ENCODE measurements at places on chromosomes 5 and 9.

- no peak for DNase-seq
These were observed 1.0 kb upstream of the RABL6 start for GRCh38 chr9:136806631-136807201.

DNA sequence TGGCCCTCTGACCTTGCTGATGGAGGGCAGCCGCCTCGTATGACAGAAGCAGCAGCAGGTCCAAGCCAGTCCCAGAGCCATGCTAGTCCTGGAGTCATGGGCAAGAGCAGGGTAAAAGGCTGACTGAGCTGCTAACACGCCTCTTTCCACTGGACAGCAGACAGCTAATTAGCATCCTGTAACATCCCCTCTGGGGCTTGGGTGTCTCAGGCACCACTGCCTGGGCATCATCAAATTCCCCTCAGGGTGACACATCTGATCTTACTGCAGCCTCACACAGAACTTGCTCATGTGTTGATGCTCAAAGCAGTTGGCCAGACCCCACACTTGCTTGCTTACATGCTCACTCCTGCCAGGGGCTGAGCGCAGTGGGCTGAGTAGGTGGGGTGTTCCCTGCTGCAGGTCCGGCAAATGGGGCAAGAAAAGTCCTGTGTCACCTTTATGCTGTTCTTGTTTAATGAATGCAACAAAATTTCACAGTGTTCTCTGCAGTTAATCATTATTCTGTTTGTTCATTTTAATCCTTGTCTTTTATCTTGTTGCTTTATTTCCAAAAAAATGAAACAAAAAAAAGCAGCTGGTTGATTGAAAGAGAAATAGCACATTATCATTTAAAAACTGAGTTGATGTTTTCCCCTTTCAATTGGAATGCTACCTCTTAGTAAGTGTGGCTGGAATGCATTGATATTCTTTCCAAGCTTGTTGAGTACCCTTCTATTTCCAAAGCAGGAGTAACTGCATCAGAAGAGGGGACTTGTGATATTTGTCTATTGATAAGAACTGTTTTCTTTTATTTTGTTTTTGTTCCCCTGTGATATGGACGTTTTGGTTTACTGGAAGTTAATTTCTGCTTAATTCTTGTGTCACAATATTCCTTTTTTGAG is 254.1 kb downstream of the CDH18 start:
- DNase-seq = no peak

DNA sequence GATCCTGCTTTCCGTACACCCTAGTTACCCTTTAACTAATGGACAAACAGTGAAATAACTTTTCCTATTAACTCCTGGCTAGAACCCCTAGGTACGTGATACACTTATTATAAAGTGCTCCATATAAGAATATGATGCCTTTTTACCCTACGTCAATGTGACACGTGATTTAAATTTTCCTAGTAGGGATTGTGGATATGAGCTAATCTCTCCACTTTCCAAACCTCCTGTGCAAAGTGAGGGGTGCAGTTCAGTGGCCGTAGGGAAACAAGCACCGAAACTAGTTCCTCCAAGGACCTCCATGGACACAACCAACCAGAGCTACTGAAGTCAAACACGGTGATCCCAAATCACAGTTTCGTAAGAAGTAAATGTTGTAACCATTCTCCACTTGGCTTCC is 19.3 kb downstream of the NFIB start:
- no peak for DNase-seq

DNA sequence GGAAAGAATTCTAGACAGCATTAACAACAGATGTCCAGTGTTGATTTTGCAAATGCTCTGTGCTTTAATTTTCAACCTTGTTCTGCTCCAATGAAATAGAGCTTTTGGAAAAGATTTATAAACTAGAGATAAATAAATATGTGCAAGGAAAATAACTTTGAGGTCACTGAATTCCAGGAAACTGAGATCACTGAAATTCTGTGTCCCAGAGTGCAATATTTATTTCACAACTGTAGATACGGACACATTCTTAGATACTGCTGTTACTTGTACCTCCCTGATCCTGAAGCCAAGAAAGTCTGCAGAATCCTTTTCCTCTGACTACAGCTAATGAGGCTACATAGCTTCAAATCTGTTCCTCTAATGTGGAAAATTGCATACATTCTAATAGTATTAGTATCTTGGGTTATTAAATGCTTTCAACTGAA is 222.9 kb downstream of the DOCK8 start:
- peak; percentile 69 for DNase-seq

- peak; percentile 100 for DNase-seq
These were observed 486.7 kb downstream of the RAB3C start for GRCh38 chr5:59069438-59070079.

DNA sequence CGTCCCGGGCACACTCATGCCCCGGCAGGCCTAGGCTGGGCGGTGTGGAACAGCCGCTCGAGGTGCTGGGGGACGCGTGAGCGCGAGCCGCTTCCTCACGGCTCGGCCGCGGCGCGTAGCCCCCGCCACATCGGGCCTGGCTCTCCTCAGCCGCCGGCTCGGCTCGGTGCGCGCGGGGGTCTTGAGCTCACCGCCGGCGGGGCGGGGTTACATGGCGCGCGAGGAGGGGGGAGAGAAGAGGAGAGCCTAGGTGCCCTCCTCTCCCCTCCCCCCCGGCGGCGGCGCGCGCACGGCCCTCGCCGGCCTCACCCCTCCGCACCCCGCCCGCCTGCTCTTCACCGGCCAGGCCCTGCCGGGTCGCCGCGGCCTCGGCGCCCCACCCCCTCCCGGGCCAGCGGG is 7.7 kb downstream of the RANBP6 start:
- peak; percentile 24 for DNase-seq

GRCh38 chr5:147760086-147760875 is 22.2 kb downstream of the JAKMIP2 start:
- DNase-seq = no peak

DNA sequence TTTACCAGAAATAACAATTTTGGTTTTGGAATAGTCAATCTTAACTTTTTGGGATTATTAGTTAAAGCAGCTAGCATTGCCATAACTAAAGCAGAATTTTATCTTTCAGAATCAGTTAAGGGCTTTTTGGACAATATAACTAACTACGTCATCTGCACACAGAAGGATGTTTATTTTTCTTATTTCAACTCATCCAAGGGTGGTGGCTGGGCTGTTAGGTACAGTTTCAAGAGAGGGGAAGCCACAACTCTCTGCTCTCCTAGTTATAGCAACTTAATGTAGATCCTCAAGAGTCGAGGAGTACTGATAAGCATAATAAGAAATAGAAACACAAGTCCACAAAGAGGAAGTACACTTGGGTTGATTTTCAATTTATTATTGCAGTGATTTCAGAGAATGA is 65.6 kb downstream of the ANKRD55 start:
- peak; percentile 25 for DNase-seq

DNA sequence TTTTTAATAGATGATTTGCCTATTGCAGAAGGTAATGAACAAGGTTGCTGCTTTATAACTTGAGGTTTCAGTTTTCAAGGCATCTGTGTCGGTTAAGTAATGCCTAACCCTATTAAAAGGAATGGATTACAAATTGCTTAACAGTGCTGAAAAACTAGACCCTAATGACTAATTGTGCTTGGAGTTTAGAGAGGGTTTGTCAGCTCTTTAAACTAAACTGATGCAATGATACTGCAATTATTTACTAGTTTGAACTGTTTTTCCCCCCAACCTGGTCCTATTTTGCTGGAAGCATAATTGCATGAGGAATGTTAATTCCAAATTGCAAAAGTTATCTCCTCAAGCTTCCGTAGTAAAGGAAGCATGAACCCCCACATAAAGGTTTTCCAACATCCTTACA is 39.3 kb upstream of the TLX3 start:
- peak; percentile 54 for DNase-seq

DNA sequence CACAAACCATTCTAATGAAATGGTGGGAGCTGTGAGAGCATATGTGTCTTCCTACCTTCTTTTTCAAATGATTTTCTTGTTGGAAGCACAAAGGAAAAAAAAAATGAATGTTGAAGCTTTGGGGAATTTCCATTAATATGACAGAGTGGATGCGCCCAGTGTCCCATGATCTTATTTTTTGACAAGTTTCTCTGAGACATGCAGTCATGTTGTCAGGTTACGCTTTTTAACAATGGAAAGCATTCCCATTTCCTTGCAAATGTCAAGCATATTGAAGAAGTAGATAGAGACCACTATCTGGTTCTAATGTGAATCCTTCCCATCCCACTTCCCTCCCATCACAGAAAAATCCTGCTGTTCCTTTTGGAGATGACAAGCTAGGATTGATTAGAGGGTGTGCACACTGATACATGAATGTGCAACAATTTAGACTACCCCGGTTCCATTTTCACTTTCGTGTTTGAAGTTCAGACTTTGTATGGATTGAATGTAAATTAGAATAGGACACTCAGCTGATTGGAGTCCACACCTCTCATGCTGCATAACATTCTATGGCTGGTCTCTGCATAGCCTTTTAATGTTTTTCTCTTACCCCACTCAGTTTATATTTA is 919.4 kb downstream of the TLE4 start:
- no peak for DNase-seq

DNA sequence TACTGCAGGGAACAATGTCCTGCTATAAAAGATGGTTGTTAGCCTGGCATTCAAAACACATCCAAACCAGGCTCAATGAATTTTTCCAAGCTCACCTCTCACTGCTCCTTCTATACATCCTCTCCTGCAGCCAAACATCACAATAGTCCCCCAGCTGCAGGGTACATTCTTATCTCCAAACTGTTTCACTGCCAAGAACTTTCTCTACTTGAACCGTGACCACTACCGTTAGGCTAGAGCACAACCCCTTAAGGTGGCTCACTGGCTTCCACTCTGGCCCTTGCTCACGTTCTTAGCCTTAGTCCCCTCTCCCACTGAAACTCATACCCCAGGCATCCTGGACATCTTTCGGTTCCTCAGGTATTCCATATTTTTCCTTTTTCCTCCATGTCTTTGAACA is 29.0 kb upstream of the ANXA6 start:
- DNase-seq = no peak

- DNase-seq = peak; percentile 72
These were observed 57.9 kb upstream of the BNC2 start for GRCh38 chr9:16928179-16928945.

DNA sequence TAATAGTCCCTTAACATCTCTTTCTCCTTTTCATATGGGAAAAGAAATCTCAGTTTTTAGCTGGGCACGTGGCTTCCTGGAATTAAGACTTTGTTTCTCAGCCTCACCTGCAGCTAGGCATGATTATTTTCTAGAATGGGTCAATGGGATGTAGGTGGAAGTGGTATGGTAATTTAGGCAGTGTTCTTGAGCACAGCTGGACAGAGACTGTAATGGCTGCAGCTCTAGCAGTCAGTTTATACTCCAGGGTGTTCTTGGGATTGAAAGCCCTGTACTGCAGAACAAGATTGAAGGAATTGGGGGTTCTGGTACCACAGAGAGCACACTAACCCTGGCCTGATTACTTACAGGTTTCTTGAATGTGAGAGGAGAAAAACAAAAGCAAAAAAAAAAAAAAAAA is 455.9 kb upstream of the ZNF608 start:
- DNase-seq = no peak

GRCh38 chr5:181098762-181099601 is 32.0 kb downstream of the OR2V1 start:
- no peak for DNase-seq

- DNase-seq = peak; percentile 38
These were observed 133.0 kb upstream of the STK32A start for GRCh38 chr5:147101659-147102369.

- no peak for DNase-seq
These were observed 38.2 kb downstream of the CCDC192 start for GRCh38 chr5:127741412-127741811.

- DNase-seq = no peak
These were observed 7.7 kb downstream of the FREM1 start for GRCh38 chr9:14902561-14902960.

DNA sequence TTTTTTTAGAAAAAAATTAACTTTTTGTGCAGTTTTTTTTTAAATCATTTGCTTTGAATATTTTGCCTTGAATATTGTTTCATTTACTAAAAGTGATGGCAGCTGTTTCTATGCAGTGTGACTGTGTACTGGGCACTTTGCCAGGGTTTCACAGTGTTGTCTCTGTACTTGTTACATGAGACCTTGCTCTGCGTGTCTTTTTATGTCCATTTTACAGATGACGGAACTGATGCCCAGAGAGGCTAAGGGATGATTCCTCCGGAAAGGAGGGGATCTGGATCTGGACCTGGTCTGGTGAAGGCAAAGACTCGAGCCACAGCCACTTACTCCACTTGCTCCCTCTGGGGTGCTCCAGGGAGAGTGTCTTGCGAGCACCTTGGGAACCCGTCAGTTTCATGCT is 124.8 kb upstream of the PTCH1 start:
- DNase-seq = peak; percentile 24

DNA sequence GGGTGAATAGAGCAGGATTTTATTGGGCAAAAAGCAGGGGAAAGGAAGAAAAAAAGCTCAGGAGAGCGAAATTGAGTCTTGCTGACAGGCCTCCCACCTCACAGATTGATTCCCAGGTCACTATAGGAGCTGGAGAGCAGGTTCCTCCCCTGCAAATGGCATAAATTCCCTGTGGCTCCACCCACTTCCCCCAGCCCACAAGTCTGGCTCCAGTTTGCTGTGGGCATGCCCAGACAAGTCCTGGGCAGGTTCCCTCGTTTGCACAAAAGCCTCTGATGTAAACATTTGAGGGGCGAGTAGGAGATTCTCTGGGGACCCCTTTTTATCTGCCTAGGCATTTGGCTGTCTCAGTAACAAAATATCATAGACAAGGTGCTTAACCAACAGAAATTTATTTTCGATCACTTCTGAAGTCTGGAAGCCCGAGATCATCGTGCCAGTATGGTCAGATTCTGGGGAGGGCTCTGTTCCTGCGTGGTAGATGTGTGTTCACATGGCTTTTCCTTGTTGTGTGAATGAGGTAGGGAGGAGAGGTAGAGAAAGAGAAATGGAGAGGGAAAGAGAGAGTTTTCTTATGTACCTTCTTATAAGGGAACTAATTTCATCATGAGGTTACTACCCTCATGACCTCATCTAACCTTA is 614.5 kb downstream of the MAT2B start:
- peak; percentile 44 for DNase-seq

DNA sequence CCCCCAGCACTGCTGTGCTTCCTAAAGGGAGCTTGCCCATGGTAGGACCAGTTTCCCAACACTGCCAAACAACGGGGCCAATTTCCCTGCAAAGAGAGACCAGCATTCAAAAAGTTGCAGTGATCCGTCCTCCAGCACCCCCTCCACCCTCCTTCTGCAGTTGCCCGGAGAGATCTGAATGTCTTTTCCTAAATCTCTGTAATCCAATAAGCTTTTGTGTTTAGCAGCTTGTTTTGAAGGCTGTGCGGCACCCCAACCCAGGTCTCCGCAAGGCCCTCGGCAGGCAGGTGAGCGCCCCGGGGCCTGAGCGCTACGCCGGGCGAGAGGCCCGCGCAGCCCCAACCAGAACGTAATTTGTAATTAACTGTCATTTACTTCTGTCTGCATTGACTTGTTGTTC is 366.9 kb upstream of the IRX2 start:
- DNase-seq = no peak
